ENCODE measurements at places on chromosomes 16 and 17.
A peak's percentile ranks its signal among the peaks of the same experiment; 100 is the strongest.

- DNase-seq: no peak
Observed at GRCh38 chr16:84292011-84292410, 2.7 kb upstream of the WFDC1 start.

DNA sequence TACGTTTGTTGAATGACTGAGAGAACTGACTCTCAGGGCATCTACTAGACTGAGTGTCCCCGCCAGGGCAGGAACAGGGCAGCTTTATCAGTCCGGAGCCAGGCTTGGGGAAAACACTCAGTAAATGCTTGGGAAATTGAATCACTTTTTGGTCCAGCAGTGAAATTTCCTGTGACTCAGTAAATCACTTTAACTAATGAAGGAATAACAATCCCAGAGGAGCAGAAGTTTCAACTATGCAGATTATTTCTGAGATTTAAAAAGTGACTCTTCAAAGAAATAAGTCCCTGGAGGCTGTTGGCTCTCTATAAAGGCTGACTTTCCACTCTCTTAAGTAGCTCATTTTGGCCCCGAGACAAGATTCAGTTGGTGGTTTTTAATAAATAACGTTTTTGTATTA is 101.8 kb downstream of the FOXL1 start:
- no peak for DNase-seq

- no peak for DNase-seq
Observed at GRCh38 chr17:27327871-27328270, 34.0 kb downstream of the WSB1 start.

DNA sequence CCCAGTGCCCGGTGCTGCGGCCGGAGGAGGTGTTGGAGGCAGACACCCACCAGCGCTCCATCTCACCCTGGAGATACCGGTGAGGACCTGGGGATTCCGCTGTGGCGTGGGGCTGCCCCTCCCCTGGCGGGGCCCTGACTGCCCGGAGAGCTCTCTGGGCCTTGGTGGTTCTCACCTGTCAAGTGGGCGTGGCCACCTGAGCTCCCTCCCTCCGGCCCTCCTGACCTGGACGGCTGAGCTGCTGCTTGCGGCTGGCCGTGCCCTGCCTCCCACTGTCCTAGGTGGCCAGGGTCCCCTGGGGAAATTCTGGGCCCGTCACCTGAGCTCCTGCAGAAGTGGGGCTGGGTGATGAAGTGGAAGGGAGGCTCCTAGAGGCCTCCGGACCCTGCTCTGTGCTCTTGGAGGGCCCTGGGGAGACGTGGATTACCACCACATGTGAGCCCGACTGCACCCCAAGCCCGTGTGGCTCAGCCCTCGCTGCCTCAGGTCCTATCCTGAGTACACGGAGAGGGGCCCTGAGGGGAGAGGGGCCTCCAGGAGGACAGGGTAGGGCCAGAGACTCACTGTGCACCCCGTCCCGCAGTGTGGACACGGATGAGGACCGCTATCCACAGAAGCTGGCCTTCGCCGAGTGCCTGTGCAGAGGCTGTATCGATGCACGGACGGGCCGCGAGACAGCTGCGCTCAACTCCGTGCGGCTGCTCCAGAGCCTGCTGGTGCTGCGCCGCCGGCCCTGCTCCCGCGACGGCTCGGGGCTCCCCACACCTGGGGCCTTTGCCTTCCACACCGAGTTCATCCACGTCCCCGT is 1.1 kb downstream of the IL17C start:
- no peak for DNase-seq

DNA sequence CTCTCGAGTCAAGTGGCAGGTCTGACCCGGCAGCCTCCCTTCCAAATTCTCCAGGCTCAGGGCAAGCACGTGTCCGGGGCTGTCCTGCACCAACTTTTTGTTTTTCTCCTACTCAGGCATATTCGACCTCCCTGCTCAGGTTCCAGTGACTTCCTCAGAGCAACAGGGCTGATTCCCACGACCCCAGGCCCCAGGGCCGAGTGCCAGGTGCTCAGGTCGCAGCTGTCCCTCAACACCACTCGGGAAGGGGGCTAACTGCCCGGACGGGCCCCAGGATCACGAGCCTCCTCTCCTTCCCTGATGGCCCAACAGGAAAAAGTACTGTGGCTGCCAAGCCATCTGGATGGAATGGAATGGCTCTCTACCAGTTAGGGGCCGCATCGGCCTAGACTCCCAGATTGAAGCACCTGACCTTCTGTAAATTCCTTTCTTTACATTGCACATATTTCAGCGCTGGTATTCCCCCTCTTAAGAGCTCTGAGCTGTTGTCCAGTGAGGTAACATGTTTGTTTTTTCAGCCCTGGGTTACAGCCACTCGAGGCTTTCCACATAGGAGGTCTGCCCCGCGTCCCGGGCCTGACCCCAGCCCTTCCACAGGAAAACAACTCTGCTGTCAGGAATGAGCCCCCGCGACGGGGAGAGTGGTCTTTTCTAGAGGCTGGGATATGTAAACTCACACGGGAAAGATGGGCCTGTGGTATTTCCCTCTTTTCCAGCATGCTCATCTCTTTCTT is 25.0 kb downstream of the NXN start:
- no peak for DNase-seq

DNA sequence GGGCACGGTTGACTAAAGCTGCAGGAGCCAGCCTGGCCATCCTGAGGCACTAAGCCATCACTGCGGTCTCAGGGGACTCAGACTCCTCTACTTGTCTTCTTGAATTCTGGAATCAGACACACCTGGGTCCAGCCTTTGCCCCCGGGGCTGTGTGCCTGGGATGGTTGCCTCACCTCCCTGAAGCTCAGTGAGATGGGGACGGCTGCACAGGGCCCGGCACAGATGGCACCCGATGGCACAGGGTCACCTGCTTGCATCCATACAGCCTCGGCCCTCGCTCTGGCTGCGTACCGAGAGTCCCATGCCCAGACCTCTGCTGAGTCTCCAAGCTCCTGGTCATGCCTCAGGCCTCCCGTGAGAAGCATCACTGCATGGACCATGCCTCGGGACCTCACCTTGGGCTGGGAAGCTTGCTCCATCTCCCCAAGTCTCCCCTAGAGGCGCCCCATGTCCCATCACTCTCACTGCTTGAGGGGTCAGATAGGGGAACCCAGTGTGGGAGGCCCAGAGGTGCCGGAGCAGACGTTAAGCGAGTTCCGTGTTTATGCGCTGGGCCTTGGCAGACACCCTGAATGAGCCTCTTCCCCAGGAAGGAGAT is 316.3 kb downstream of the SEC14L1 start:
- no peak for DNase-seq

DNA sequence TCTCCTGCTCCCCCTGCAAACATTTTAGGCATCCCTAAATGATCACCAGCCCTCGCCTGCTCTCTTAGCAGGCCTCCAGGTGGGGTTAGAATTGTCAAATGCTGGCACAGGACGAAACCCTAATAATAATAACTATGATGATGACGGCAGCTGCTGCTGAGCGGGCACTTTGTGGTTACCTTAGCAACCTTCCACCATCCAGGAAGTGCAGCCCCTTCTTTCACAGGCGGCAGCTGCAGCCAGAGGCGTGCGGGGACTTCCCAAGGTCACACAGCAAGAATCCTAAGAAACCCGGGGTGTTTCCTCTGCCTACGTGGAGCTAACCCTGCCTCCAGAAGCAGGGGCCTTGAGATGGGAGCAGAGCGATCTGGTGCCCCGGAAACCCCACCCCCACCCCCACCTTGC is 22.4 kb upstream of the EIF1 start:
- DNase-seq: peak; percentile 61

- DNase-seq: no peak
Observed at GRCh38 chr17:57327176-57327970, 71.0 kb downstream of the MSI2 start.

DNA sequence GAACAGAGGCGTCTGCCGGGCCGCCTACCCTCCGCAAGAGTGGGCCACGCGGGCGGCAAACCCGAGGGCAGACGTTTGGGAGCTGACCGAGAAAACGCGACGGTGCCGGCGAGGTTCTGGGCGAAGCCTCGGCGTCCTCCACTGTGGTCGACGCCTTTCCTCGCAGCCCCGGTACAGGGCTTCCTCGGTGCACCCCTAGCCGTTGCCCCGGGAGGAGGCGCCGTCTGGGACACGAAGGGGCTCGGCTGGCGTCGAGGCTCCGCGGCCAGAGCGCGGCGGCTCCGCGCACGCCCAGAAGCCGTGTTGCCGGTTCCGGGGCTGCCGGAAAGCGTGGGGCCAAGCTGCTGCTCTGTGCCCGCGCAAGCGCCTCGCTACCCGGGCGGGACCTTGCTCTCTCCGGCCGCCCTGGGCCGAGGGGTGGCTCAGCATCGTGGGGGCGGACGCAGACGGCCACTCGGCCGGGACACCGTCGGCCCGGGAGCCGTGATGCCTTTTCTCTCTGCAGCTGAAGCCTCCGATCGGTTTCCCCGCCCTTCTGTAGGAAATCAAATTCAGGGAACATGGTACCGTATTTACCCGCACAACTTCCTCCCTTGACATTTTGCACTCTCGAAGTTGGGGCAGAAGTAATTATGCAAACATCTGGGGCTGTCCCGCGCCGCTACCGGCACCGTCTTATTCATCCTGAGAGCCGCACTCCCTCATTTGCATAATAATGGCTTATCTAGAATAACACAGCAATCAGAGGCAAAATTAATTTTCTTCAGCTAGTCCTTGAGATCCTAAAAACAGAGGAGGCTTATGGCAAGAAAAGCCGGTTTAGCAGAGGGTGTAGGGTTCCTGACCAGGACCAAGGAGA is 7.3 kb upstream of the CBX8 start:
- DNase-seq: no peak

GRCh38 chr16:83994087-83994486 is 26.0 kb downstream of the NECAB2 start:
- no peak for DNase-seq

DNA sequence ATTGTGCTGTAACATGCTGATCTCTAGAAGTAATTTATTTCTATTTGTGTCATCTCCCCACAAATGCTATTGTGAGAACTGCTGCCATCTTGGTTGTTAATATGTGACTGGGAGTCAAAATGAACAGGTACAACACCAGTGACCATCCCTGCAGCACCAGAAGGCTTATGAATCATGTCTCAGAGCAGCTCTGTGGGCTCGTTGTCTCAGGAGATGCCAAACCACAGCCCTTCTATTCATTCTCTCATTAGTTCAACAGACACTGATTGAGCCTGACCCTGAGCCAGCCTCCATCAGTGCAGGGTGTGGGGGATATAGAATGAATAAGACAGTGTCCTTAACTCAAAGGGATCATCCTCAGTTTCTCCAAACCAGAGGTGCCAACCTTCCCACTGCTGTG is 92.5 kb downstream of the UTP18 start:
- no peak for DNase-seq

GRCh38 chr16:88965411-88965810 is 11.6 kb downstream of the CBFA2T3 start:
- DNase-seq: no peak

GRCh38 chr17:73251871-73252270 is 9.8 kb downstream of the CPSF4L start:
- no peak for DNase-seq

DNA sequence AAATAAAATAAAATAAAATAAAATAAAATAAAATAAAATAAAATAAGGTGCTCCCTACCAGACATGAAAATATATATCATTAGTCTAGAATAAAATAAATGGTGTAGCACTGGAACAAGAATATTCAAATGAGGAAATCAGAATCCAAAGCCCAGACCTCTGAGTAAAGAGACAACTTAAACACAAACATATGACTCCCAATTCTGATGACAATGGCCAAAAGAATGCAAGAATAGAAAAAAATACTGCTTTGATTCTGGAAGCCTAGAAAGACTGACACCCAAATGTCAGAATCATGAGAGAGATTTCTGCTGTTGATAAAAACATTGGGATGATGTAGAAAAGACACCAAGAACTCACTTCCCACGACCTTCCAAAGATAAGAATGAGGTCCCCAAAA is 27.9 kb downstream of the MYOCD start:
- no peak for DNase-seq

- no peak for DNase-seq
Observed at GRCh38 chr16:7504844-7505243, 172.2 kb downstream of the RBFOX1 start.

DNA sequence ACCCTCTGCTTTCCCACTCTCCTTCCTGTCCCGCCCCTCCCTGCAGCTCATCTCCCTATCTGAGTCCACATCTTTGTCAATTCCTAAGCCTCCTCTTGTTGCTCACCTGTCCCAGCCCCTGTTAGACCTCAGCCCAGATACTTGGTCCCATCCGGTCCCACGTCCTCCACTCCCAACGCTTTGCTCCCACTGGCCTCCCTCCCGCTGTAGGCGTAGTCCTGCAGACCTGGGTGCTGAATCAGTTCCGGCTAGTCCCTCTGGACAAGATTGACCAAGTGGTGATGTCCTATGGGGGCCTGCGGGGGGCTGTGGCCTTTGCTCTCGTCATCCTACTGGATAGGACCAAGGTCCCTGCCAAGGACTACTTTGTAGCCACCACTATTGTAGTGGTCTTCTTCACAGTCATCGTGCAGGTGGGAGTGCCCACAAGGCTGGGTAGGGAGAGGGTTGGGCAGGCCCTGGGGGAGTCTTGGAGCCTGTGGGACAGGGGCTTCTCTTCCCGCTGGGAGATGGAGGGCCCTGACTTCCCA is 8.0 kb downstream of the SLC9A5 start:
- no peak for DNase-seq

- DNase-seq: no peak
Observed at GRCh38 chr16:11563493-11564040, 23.2 kb downstream of the LITAF start.

DNA sequence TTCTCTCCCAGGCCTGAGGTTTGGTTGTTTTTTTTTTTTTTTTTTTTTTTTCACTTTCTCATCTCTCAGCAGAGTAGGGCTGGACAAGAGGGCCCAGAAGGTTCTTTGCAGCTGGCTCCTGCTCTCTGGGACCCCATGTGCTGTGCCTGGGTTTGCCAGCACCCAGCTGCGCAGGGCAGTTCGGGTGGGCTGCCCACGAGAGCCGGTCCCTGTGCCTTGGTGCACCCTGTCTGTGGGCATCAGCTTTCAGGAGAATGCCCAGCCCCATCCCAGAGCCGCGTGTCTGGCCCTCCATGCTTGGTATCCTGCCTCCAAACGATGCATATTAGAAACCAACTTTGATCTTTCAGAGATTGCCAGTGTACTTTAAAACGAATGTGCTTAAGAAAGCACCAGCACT is 15.0 kb upstream of the GSE1 start:
- no peak for DNase-seq

GRCh38 chr17:45038728-45039634 is 12.5 kb downstream of the DCAKD start:
- no peak for DNase-seq

DNA sequence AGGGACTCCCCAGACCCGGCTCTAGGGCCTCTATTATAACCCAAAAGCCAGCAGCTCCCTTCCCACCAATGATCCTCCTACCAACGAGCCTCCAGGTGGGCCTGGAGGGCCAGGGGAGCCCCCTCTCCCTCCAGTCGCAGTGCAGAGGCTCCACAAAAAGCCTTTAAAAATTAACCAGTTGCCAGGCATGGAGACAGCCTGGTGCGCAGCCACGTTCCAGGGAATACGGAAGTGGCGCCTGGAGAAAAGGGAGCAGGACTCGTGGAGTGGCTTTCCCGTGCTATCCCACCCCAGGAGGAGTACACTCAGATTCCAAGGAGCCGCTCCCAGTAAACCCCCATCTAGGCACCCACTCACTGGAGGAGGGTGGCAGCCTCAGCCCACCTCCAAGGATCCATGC is 112.3 kb downstream of the ZNF423 start:
- DNase-seq: no peak

All from T-helper 9 cell (primary cell).